ENCODE measurements at places on chromosomes 3 and 15.

DNA sequence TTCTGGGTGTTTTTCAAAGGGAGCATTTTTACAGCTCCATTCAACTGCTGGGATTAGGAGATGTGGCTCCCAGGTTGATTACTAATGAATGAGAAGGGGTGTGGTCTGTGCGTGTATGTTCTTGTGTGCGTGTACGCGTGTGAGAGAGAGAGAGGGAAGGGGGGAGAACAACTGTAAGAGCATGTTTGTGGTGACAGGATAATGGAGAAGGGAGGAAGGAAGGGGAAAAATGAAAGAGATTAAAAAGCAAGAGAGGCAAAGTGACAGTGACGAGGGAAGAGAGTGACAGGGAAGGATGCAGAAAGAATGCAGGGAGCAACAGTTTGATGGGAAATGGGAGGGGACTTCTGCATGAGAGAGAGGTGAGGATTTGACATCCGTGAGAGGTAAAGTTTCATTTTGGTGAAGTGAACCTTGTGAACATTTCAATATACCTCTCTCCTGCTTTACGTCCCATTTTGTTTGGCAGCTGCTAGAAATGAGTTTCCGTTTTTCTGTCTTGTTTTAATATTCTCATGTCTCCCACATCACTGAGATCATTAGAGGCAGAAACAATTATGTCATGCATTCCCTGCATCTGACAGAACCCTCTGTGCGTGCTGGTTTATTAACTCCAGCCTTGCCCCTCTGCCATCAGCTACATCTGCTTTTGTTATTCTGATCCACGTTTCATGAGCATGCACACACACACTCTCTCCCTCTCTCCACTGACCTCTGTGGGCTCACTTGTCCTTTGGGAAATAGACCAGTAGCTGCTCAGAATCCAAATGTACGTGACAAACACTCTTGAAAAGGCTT lies 161.6 kb downstream of the GAP43 start:
- peak overlapping the region; percentile 92 for H3K4me3 ChIP-seq
- H3K27ac ChIP-seq: peak overlapping the region; percentile 99
- H3K36me3 ChIP-seq: no peaks in the 10 kb centered on the region
- no peak for DNase-seq
- H3K27me3 ChIP-seq: no peaks in the 10 kb centered on the region

- H3K27ac ChIP-seq: peak overlapping the region; percentile 72
- no peaks in the 10 kb centered on the region for H3K27me3 ChIP-seq
- peaks cover 84% of the 10 kb centered on the region for H3K4me1 ChIP-seq
- no peak for DNase-seq
- H3K36me3 ChIP-seq: no peaks in the 10 kb centered on the region
Observed at GRCh38 chr15:81279621-81280485, 44.1 kb downstream of the STARD5 start.

- H3K27ac ChIP-seq: no peak overlapping the region
- H3K27me3 ChIP-seq: no peaks in the 10 kb centered on the region
- no peak for DNase-seq
- no peaks in the 10 kb centered on the region for H3K36me3 ChIP-seq
- H3K4me1 ChIP-seq: peaks cover 3% of the 10 kb centered on the region
Observed at GRCh38 chr3:34678575-34678974, 880.1 kb downstream of the PDCD6IP start.

- no peaks in the 10 kb centered on the region for H3K27me3 ChIP-seq
- H3K36me3 ChIP-seq: peaks cover 39% of the 10 kb centered on the region
- H3K27ac ChIP-seq: peak overlapping the region; percentile 85
- peaks cover 37% of the 10 kb centered on the region for H3K4me1 ChIP-seq
- DNase-seq: no peak
Observed at GRCh38 chr15:51864408-51865056, 35.1 kb downstream of the TMOD3 start.

- H3K27ac ChIP-seq: no peak overlapping the region
- peaks cover 21% of the 10 kb centered on the region for H3K4me1 ChIP-seq
Observed at GRCh38 chr3:128215800-128216495, 62.7 kb downstream of the EEFSEC start.

DNA sequence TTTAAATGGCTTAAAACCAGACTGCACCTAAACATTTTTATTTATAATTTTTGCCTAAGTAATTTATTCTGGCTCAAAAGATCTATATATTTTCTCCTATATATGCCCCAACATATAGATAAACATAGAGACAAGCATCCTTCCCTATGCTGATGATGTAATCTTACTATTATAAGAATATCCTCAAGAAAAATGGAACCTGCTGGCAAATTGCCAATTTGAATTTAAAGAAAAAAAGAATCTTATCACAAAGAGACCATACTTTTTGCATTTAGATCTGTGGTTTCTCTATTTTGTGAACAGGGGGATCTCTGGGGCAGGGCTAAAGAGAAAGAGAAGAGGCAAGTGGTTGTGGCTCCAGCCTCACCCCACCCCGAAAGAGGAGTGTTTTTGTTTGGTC lies 107.2 kb upstream of the CMC1 start:
- no peak for DNase-seq
- no peaks in the 10 kb centered on the region for H3K36me3 ChIP-seq
- H3K27me3 ChIP-seq: no peaks in the 10 kb centered on the region

DNA sequence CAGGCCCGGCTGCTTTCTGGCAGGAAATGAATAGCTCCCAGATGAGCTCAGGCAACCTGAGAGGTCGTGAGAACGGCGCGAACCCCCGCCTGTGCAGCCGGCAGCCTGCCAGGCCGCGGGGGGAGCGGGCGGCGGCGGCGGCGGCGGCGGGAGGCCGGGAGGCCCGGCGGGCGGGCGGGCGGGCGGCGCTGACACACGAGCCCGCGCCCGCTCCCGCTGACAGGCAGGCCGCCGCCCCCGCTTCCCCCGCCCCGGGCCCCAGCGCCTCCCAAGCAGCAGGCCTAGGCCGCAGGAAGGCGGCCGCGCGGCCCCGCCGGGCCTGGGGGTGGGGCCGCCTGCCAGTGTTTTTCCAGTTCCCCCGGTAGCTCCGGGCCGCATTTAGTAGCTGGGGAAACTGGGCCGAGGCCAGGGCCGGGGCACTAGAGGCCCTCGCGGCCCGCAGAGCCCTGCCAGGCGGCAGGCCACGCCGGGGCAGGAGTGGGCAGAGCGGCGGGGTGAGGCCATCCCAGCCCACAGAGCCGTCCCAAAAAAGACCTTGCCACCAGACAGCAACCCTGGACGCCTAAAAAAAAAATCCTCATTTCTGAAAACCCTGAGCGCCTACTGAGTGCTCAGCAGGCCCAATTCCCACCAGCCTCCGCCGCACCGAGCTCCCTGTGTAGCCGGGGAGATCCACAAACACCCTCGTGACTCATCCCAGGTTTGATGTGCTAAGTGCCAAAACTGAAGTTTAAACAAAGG lies 5.6 kb downstream of the HES1 start:
- DNase-seq: peak; percentile 22
- peak overlapping the region; percentile 63 for H3K4me3 ChIP-seq
- no peaks in the 10 kb centered on the region for H3K36me3 ChIP-seq
- no peak overlapping the region for H3K27ac ChIP-seq
- H3K27me3 ChIP-seq: peaks cover 17% of the 10 kb centered on the region

- H3K4me3 ChIP-seq: no peak overlapping the region
- no peaks in the 10 kb centered on the region for H3K36me3 ChIP-seq
- no peak for DNase-seq
- no peaks in the 10 kb centered on the region for H3K27me3 ChIP-seq
- H3K4me1 ChIP-seq: peaks cover 34% of the 10 kb centered on the region
Observed at GRCh38 chr3:133477487-133477886, 77.6 kb downstream of the BFSP2 start.

DNA sequence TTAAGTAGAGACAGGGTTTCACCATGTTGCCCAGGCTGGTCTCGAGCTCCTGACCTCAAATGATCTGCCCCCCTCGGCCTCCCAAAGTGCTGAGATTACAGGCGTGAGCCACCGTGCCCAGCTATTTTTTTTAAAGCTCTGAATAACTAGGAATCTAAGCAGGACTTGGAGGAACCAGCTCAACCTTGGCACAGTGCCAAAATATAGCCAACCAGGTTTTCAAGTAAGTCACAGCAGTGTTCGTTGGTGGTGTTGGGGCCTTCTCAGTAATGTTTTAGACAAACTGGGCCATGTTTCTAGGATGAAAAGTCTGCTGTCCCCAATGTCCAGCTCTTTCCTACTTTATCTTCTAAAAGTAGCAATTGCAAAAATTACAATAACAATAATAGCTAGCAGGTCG lies 6.4 kb upstream of the ADAM10 start:
- no peak overlapping the region for H3K4me3 ChIP-seq
- no peaks in the 10 kb centered on the region for H3K36me3 ChIP-seq
- H3K27ac ChIP-seq: no peak overlapping the region
- no peak for DNase-seq

DNA sequence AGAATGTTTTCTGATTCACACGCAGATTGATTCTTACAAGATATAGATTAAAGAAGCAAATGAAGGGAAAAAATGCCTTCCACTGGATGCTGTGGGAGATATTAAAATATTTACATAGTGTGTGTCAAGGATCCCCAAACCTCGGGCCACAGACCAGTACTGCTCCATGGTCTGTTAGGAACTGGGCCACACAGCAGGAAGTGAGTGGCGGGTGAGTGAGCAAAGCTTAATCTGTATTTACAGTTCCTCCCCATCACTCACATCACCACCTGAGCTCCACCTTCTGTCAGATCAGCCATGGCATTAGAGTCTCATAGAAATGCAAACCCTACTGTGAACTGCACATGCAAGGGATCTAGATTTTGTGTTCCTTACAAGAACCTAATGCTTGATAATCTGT lies 552.6 kb upstream of the GOLIM4 start:
- no peaks in the 10 kb centered on the region for H3K4me1 ChIP-seq
- H3K36me3 ChIP-seq: no peaks in the 10 kb centered on the region
- no peak for DNase-seq
- no peaks in the 10 kb centered on the region for H3K27me3 ChIP-seq

GRCh38 chr15:29571792-29572431 lies 250.4 kb downstream of the TJP1 start:
- no peak for DNase-seq
- peaks cover 6% of the 10 kb centered on the region for H3K4me1 ChIP-seq
- peaks cover 81% of the 10 kb centered on the region for H3K27me3 ChIP-seq
- H3K27ac ChIP-seq: no peak overlapping the region
- peak overlapping the region; percentile 16 for H3K4me3 ChIP-seq

- H3K27me3 ChIP-seq: no peaks in the 10 kb centered on the region
- DNase-seq: no peak
- peaks cover 13% of the 10 kb centered on the region for H3K36me3 ChIP-seq
- H3K4me3 ChIP-seq: no peak overlapping the region
- no peak overlapping the region for H3K27ac ChIP-seq
Observed at GRCh38 chr15:42215913-42216829, 8.1 kb upstream of the VPS39 start.

DNA sequence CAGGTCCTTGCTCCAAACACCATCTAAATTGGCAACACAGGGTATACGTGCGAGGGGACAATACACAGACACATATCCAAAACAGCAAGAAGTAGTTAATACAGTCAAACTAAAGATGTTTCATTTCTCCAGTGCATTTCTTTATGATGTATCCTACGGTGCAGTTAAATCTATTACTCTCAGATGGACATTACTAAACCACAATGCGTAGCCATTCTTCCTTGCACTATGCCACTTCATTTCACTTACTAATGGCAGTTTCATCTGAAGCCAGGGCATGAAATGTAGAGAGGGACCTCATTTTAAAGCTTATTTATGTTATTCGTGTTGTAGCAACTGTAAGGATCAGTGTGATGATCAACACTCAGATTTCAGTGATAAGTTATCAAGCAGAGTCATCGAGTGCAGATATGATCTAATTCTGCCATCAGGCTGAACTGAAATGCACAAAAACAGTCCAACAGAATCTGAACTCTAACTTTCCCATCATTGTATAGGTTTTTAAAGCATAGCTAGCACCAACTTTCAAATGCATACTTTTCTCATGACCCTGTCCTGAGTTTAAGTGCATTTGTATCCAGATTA lies 14.5 kb downstream of the TNIK start:
- H3K27me3 ChIP-seq: no peaks in the 10 kb centered on the region
- H3K4me3 ChIP-seq: no peak overlapping the region
- H3K36me3 ChIP-seq: no peaks in the 10 kb centered on the region
- H3K4me1 ChIP-seq: peaks cover 70% of the 10 kb centered on the region
- H3K27ac ChIP-seq: peak overlapping the region; percentile 45

GRCh38 chr15:64134345-64134829 lies 17.1 kb upstream of the SNX22 start:
- H3K27me3 ChIP-seq: no peaks in the 10 kb centered on the region
- H3K4me3 ChIP-seq: no peak overlapping the region
- H3K4me1 ChIP-seq: no peaks in the 10 kb centered on the region
- H3K36me3 ChIP-seq: peaks cover 11% of the 10 kb centered on the region
- DNase-seq: no peak

GRCh38 chr3:38545983-38546382 lies 49.8 kb downstream of the EXOG start:
- H3K4me1 ChIP-seq: no peaks in the 10 kb centered on the region
- no peak for DNase-seq
- H3K27me3 ChIP-seq: no peaks in the 10 kb centered on the region
- peaks cover 2% of the 10 kb centered on the region for H3K36me3 ChIP-seq

- H3K4me3 ChIP-seq: no peak overlapping the region
- no peaks in the 10 kb centered on the region for H3K36me3 ChIP-seq
- H3K27ac ChIP-seq: no peak overlapping the region
- H3K4me1 ChIP-seq: peaks cover 16% of the 10 kb centered on the region
- DNase-seq: no peak
- no peaks in the 10 kb centered on the region for H3K27me3 ChIP-seq
Observed at GRCh38 chr3:170228093-170228766, 6.0 kb downstream of the PRKCI start.

- H3K4me3 ChIP-seq: peak overlapping the region; percentile 15
- no peak for DNase-seq
- H3K4me1 ChIP-seq: peaks cover 9% of the 10 kb centered on the region
Observed at GRCh38 chr3:107065094-107065861, 312.0 kb upstream of the CCDC54 start.

DNA sequence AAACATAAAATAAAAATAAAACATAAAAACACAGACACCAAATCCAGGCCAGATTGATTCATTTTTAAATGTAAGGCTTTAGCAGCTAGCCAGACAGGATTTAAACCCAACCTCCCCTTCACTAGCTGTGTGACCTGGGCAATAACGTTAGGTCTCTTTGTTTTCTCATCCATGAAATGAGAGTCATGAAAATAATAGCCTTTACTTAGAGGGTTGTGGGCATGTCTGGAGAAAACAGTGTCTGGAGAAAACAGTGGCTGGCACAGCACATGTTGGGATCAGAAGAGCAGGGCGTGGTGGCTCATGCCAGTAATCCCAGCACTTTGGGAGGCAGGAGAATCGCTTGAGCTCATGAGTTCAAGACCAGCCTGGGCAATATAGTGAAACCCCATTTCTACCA lies 1.9 kb upstream of the DPPA4 start:
- peaks cover 17% of the 10 kb centered on the region for H3K4me1 ChIP-seq
- peaks cover 14% of the 10 kb centered on the region for H3K27me3 ChIP-seq
- no peak overlapping the region for H3K4me3 ChIP-seq

- H3K4me1 ChIP-seq: peaks cover 6% of the 10 kb centered on the region
- H3K27me3 ChIP-seq: peaks cover 51% of the 10 kb centered on the region
- DNase-seq: no peak
- peak within 1 kb of the TSS; percentile 40 for H3K27ac ChIP-seq
- no peaks in the 10 kb centered on the region for H3K36me3 ChIP-seq
Observed at GRCh38 chr15:63041974-63042876, at the start of gene TPM1. Gene TPM1, plus strand, starts transcription at chr15:63042747. Its CDS starts 83 bp downstream, at chr15:63042830.

- peak overlapping the region; percentile 72 for H3K27ac ChIP-seq
- no peak for DNase-seq
- peak overlapping the region; percentile 79 for H3K4me3 ChIP-seq
- no peaks in the 10 kb centered on the region for H3K27me3 ChIP-seq
Observed at GRCh38 chr15:50876260-50876988, 32.1 kb upstream of the AP4E1 start.

All from naive thymus-derived CD8-positive, alpha-beta T cell (primary cell).